PC-3 (cell line): ENCODE measurements at places on chromosomes 1 and 21.

GRCh38 chr1:222928212-222928611 is 113.4 kb downstream of the DISP1 start:
- DNase-seq = peak; percentile 28

- DNase-seq = no peak
Observed at GRCh38 chr1:19672237-19672636, 7.6 kb downstream of the HTR6 start.

DNA sequence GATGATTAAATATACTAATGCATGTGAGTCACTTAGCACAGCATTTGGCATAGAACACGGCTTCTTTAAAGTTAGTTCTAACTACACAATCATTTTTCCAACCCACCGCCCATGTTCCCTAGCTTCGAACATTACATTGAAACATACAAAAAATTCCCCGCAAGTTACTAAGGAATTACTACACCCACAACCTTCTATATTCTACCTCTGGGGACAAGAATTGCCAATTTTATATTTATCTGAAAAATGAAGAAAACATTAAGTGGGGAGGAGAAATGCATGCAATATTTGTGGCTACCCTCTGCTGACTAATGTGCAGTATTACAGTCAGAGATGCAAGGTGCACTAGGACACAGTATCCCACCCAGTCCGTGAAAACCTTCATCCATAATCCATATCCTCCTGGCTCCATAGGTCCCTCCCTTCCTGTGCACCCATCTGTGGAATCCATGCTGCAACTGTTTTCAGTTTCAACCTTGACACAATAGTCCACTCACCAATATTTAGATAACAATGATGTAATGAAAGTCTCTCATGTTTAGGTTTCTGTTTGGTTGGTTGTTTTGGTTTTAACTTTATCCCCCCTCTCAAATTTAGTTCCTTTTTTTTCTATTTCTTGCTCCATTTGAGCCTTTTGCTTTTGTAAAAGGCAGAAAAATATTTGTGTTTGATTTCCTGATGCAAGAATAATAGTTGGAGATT is 31.6 kb downstream of the RGS5 start:
- DNase-seq = peak; percentile 64

DNA sequence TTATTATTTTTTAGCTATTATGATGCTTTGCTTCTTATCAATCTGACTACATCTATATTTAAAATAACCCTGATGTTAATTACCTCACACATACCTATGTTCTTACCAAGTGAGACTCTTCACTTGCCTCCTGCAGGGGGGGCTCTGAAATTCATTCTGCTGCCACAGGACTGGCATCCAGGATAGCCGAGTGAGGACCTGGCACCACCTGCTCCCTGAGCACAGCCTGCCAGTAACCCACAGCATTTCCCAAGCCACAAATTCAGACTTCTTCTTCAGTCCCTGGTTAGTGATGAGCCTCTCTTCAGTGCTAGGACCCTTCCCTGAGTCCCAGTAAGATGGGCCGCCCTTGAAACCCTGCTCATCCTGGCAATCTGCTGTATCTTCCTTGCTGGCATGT is 296.5 kb upstream of the PLXNA2 start:
- DNase-seq = no peak

DNA sequence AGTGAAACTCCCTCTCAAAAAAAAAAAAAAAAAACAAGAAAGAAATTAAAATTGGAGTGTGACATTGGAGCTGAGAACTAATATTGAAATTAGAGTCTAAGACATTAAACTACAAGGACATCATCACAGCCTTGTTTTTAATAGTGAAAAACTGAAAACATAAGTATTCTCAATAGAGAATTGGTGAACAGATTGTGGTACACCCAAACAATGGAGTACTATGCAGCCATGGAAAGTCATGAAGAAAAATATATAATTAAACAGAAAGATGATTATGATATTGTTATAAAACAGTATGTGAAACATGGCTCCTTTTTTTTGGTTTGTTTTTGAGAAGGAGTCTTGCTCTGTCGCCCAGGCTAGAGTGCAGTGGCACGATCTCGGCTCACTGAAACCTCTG is 43.4 kb downstream of the NCMAP start:
- DNase-seq = no peak

DNA sequence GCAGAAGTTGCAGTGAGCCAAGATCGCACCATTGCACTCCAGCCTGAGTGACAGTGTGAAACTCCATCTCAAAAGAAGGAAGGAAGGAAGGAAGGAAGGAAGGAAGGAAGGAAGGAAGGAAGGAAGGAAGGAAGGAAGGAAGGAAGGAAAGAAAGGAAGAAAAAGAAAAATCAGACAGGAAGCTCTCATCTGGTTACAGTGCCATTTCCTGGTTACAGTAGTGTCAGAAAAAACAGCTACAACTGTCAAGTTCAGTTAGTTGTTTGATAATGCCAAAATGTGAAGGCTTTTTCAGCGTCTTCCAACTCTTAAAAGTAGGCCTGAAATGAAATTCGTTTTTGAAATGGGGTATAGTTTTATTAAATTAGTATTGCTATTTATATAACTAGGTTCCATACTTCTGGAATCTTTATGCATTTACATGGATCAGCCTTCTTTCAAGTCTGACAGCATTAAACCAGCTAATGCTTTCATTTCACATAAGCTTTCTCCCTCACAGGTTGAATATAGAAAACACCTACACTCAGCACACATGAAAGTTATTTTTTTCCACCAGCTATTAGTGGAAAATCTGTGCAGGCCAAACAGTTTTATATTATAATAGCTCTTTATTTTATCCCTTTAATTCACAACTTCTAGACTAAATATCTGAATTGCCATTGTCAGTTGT is 21.2 kb downstream of the PTPN22 start:
- DNase-seq = no peak

DNA sequence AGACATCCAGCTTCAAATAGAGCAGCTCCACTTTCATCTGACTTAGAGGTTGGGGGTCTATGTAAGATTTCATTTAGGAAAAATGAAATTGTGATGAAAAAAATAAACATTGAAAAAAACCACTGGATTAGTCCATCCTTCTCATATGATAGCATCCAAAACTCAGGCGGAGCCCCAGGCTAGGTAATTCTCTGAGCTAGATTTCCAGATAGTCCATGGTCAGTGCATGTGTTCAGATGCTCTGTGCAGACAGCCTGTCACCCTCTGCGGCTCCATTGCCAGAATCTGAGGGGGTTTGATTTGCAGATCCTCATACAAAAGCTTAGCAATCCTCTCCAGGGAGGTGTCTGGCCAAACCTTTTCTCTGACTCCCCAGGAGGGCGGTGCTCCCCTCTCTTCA is 49.2 kb downstream of the C8B start:
- no peak for DNase-seq

- no peak for DNase-seq
Observed at GRCh38 chr1:232328486-232329102, 301.3 kb downstream of the SIPA1L2 start.

DNA sequence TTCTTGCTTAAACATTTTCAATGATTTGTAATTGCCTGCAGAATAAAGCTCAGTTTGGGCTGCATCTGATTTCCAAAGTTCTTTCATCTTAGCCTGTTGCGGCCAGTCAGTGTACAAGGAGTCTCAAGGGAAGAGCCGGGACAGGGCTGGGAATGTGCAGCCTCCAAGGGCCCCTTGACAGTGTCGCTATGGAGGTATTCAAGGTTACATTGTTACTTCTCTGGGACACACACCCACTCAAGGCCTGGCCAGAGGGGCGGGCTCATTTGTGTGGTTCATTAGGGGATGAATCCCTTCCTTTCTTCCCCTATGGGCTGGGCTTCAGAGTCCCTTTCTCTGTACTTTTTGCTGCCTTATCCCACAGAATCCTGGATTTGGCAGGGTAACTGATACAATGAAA is 107.6 kb upstream of the CSF3R start:
- DNase-seq = no peak

DNA sequence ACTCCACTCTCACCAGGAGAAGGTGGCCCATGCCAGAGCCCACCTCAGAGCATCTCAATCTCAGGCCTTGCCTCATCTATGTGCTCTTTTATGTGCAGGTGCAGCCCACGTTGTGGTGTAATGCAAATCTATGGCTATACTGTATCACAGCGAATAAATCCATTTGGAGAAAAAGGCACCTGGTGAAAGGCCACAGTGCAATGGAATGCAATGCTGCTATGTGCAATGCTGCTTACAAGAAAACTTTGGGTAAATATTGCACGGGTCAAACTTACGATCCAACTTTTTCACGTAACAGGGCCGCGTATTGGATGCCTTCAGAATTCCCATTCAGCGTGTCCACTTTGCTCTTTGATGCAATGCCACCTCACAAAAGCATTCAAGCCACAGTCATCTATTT is 13.5 kb downstream of the ZBTB18 start:
- no peak for DNase-seq

GRCh38 chr1:92953491-92953890 is 7.8 kb downstream of the DIPK1A start:
- DNase-seq = no peak

DNA sequence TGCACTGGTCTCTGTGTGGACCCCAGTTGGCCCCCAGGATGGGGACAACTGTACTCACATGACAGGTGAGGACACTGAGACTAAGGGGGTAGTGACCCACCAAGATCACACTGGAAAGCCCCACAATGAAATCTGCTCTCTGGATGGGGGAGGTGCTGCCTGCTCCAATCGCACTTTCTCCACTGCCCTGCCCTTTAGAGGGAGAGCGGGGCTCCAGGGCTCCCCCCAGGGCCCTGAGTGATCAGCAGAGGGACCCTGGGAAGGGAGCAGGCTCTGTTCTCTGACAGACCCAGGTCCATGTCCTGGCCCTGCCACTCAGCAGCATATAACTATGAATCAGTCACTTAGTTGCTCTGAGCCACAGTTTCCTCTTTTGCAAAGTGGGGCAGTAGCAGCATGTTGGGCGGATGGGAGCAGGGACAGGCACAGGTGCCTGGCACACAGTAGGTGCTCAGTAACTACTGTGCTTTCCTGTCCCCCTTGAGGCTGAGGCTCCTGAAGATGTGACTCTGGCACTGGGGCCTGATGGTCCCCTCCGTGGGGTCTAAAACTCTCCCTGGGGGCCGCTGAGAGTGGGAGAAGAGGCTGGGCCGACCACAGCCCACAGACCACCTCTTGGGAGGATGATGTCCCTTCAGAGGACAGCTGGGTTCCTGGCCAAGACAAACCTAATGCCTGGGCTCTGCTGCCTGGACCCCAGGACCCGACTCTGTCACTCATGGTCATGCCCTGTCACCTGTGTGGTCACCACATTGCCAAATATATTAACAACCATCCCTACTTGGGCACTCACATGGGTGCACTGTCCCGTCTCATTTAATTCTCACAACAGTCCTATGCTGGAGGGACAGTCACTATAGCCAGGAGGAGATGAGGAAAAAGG is 222.7 kb downstream of the PTPRU start:
- no peak for DNase-seq

GRCh38 chr1:24708938-24709337 is 36.3 kb upstream of the CLIC4 start:
- DNase-seq = no peak

GRCh38 chr1:49240709-49241221 is 464.1 kb upstream of the BEND5 start:
- no peak for DNase-seq

- DNase-seq = peak; percentile 81
Observed at GRCh38 chr1:161962091-161962887, 61.4 kb downstream of the OLFML2B start.

DNA sequence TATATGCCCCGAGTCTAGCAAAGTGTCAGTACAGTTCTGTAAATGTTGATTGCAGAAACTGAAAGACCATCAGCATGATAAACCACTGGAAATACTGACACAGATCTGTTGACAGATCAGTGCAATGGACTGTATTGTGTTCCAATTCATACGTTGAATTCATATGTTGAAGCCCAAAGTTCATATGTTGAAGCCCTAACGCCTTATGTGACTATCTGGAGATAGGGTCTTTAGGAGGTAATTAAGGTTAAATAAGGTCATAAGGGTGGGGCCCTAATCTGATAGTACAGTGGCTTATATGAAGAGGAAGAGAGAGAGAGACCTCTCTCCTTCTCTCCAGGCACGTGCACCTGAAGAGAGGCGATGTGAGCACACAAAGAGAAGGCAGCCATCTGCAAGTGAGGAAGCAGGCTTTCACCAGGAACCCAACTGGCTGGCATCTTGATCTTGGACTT is 144.7 kb downstream of the MRPL39 start:
- DNase-seq = no peak

- DNase-seq = no peak
Observed at GRCh38 chr1:107047602-107048001, 8.9 kb upstream of the PRMT6 start.

DNA sequence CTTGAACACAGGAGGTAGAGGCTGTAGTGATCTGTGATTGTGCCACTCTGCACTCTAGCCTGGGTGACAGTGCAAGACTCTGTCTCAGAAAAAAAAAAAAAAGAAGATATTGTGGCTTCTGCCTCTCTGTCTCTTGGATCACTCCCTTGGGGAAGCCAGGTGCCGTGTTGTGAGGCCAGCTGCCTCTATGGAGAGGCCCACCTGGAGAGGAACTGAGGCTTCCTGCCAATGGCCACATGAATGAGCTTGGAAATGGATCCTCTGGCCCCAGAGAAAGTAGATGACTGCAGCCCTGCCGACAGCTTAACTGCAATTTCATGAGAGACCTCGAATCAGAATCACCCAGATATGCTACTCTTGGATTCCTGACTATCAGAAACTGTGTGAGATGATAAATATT is 19.7 kb upstream of the AK2 start:
- DNase-seq = no peak

DNA sequence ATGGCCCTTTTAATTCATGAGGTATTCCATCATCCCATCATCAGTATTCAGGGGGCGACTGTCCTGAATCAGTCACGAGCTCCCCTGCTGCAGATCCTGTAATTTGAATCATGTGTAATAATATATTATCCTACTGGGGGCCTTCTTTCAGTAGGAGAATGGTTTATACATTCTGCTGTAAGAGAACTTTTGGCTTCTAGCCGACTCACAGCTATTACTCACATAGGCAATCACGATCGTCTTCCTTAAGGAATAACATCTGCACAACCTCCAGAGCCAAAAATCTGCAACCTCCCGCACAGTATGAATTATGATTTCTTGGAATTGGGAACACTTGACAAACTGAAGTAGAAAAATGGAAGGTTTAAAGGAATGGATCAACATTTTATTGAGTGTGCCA is 343.0 kb downstream of the USP25 start:
- DNase-seq = peak; percentile 67

- DNase-seq = no peak
Observed at GRCh38 chr1:110455151-110455550, 4.2 kb downstream of the PROK1 start.
